ENCODE measurements at places on chromosomes 6 and 20.

DNA sequence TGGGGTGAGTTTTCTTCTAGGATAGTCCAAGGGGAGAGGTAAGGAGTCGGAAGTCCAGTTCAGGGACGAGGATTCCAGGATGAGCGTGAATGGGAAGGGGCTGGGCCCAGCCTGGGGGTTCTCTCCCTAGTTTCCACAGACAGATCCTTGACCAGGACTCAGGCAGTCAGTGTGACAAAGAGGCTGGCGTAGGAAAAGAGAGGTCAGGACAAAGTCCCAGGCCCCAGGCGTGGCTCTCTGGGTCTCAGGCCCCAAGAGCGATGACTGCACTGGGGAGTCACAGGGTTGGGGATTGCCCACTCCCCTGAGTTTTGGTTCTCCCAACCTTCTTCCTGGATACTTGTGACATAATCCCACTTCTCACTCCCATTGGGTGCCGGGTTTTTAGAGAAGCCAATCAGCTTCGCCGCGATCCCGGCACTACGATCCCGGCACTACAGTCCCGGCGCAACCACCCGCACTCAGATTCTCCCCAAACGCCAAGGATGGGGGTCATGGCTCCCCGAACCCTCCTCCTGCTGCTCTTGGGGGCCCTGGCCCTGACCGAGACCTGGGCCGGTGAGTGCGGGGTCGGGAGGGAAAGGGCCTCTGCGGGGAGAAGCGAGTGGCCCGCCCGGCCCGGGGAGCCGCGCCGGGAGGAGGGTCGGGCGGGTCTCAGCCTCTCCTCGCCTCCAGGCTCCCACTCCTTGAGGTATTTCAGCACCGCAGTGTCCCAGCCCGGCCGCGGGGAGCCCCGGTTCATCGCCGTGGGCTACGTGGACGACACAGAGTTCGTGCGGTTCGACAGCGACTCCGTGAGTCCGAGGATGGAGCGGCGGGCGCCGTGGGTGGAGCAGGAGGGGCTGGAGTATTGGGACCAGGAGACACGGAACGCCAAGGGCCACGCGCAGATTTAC lies 46.2 kb upstream of the TRIM26 start:
- peak; percentile 74 for DNase-seq

- no peak for DNase-seq
Observed at GRCh38 chr6:129209355-129209754, 326.4 kb downstream of the LAMA2 start.

GRCh38 chr6:7085911-7086310 lies 21.9 kb upstream of the RREB1 start:
- DNase-seq: no peak

DNA sequence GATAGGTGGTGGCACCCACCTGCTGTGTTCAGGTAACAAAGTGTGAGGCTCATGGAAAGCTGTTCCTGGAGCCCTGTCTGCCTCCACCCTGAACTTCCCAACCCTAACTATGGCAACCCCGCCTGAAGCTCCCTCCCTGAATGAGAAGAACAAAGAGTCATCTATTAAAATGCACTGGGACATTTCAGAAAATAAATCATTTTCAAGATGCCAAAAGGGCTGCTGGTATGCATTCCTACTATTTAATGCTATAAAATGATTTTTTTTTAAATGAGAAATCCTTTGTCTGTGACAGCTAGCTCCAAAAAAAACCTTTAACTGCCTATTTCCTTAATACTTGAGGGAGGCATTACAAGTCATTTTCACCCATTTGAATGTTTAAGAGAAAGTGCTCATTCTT lies 84.3 kb upstream of the MRPS10 start:
- no peak for DNase-seq

DNA sequence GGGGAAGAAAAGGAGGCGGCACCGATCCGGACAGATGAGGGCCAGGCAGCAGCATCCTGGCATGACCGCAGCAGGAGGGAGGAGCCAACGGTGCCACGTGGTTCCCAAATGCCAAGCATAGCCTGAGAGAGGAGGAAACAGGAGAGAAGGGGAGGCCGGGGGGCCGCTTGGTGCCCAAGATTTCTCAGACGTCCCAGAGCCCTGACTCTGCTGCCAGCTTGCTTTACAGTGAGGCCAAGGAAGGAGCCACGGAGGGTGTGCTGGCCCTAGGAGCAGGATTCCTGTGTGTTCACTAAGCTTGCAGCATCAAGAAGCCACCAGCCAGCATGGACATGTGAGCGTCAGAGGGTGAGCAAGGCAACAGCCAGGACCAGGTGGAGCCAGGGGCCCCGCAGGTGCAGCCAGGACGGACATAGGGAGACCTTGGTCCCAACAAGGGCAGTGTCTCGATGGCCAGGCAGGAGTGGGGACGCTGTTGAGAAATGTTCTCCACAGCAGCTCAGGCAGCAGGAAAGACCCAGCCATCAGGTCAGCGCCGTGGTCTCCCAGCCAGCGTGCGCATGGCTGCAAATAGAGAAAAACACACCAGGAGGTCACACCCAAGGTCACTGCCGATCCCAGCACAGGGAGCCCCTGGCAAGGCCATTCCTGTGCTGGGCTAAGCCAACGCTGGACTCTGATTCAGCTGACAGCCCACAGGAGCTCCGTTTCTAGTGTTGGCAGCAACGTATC lies 143.7 kb downstream of the DLL1 start:
- no peak for DNase-seq

- DNase-seq: no peak
Observed at GRCh38 chr6:47129129-47129528, 87.0 kb upstream of the ADGRF1 start.

DNA sequence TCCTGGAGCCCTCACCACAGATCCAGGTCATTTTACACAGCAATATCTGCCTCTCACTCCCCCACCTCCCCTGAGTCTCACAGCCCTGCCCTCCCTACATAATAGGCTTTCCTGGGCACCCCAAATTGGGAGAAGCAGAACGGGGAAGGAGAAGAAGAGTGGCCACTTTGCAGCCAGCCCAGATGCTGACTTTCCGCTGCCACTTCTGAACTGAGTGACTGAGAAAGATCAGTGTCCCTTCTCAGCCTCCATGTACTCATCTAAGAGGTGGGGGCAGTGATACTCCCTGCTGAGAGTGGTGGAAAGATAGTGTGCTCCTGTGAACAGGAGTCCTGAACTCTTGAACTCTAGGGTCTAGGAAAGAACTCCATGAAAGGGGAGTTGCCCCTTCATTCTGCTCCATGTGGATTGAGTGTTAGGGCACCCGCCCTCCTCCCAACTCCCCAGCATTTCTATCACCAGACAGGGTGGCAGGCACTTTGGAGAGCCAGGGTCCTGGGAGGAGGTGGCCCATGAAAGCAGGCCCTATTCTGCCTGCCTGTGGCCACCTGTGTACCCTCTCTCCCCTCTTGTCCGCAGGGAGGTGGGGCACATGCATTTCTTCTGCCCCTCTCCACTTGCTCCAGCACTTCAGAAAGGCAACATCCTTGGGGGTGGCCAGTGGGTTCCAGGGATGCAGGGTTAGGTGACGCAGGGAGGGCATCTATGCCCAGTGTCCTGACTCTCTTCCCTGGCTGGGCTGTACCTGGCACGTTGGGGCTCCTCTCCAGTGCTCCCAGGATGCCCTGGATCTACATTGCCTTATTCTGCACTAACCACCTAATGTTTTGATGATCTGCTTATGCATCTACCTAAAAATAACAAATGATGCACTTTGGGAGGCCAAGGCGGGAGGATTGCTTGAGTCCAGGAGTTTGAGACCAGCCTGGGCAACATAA lies 38.3 kb upstream of the MRPS18A start:
- DNase-seq: no peak

GRCh38 chr20:24723647-24724352 lies 225.3 kb upstream of the CST7 start:
- no peak for DNase-seq

DNA sequence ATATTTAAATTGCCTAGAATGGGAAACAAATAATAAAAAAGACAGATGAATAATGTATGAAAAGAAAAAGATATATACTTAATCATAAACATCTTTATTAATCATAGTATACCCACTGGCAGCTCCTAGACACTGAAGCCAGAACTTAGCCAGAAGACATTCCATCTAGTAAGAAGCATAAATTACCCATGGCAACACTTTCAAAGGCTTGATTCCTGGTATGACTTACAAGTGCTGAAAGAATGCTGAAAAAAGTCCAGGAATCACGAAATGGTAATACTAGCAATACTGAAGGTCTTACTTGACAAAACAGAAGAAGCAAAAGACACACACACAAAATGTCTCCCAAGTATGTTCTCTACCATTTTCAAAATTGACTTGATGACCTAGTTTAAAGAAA lies 38.0 kb downstream of the RWDD2A start:
- no peak for DNase-seq

- DNase-seq: no peak
Observed at GRCh38 chr6:99285881-99286280, 63.6 kb downstream of the FAXC start.
